ENCODE measurements at places on chromosomes 5 and 9.
A peak's percentile ranks its signal among the peaks of the same experiment; 100 is the strongest.

- no peak for DNase-seq
Measured at GRCh38 chr9:134995792-134996120, 78.0 kb upstream of the FCN1 start.

DNA sequence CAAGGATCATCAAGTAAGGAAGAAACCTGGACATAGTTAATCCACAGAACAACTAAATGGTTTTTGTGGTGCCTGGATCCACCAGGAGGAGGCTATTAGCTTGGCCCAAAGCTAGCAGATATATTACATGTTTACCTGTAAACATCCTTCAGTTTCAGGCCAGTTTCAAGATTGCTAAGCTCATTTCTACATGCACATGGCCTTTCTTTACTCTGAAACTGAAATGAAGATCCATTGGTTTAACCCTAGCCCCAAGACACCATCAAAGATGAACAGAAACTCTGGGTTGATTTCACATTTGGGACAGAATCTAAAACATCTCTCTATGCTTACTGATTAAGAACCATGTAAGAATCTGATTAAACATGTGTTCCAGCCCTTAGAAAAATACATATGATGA lies 611.8 kb downstream of the TLE1 start:
- no peak for DNase-seq

- no peak for DNase-seq
Measured at GRCh38 chr9:80885894-80886293, 803.5 kb downstream of the TLE1 start.

GRCh38 chr5:1105350-1106265 lies 6.3 kb downstream of the SLC12A7 start:
- DNase-seq: peak; percentile 23

DNA sequence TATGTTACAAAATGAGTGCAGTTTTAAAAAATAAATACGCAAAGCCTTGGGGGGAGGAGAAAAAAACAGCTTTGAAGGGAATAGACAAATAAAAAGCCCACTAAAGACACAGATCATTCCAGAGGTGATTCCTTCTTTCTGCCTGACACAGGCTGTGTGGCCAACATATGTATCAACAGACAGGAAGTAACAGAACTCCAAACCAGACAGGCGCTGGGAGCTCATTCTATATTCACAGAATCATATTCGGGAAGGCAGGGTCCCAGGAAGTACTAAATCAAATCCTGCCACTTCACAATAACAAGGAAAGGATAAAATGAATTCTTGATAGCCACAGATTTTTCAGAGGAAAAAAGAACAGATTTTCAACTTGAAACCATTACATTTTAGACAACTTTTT lies 62.1 kb downstream of the SEMA5A start:
- no peak for DNase-seq
